Activated CD8-positive, alpha-beta memory T cell treated with anti-CD3 and anti-CD28 coated beads for 4 hours (primary cell): ENCODE measurements at places on chromosomes 4 and X.

- no peak for DNase-seq
Measured at GRCh38 chr4:118086344-118086743, 52.1 kb downstream of the NDST3 start.

DNA sequence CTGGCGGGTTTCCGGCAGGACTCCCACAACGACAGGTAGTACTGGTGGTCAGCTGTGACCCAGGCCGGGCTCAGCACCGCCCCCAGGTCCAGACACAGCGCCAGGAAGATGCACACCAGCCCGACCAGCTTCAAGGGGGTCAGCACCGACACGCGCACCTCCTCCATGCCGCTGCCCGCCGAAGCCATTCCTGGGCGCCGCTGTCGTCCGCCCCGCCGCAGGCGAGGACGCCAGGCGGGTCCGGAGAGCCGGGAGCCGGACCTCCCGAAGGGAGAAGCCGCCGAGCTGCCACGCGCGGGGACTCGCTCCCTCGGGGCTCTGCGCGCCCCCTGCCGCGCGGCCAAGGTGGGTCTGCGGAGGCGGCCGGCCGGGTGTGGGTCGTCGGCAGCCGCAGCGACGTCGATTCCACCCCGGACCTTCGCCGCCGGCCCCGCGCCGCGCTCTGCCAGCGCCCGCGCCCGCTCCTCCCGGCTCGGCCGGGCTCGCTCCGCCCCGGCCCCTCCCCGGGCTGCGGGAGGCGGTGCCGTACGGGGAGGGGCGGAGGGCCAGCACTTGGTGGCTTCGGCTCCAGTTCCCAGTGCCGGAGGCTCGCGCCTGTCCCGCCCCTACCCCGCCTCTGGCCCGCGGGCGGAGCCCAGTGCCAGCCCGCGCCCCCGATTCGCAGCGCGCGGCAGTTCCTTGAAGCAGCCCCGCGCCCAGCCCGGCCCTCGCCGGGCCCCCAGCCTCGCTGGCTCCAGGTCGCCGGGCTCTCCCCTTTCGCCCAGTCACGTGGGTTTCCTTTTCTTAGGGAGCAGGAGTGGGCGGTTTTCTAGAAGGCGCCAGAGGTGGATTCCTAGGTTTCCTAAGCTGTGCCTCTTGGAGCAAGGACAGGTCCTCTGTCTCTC, at the start of gene TMEM47:
Gene TMEM47, minus strand, starts transcription at position 444 of the 884 bp plus-strand sequence. Its CDS starts 256 bp downstream, at position 188.
- no peak for DNase-seq

DNA sequence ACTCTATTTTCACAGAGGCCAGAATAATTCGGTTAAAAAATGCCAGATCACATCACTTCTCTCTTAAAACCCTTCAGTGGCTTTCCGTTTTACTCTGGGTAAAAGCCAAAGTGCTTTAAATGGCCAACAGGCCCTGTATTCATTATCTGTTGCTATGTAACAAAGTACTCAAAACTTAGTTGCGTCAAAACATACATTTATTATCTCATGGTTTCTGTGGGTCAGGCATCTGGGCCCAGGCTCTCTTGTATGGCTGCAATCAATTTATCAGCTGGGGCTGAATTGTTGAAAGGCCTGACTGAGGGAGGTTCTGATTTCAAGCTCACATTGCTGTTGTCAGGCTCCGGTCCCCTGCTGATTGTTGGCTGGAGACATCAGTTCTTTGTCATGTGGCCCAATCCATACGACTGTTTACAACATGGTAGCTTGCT, 72.7 kb upstream of the H2AZ1 start:
- no peak for DNase-seq

DNA sequence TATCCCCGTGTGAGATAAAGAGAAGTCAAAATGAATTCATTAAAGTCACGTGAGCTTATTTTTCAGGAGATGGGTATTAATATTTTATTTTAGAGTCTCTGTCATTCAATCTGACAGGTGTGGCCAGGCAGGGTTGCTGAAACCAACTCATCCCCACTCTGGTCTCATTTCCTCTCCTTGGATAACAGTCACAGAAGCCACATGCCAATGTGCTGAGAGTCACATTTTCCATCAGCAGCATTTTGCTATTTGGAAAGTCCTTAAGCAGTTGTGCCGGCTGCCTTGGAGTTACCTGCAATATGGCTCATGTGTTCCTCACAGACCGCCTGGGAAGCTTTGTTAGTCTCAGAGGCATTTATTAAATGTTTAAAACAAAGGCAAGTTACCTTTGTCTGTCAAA, 302.3 kb downstream of the DCHS2 start:
- no peak for DNase-seq

- DNase-seq: no peak
Measured at GRCh38 chr4:169741569-169741968, 16.2 kb downstream of the HPF1 start.

GRCh38 chr4:184833046-184833838, 7.5 kb upstream of the ACSL1 start:
- no peak for DNase-seq

DNA sequence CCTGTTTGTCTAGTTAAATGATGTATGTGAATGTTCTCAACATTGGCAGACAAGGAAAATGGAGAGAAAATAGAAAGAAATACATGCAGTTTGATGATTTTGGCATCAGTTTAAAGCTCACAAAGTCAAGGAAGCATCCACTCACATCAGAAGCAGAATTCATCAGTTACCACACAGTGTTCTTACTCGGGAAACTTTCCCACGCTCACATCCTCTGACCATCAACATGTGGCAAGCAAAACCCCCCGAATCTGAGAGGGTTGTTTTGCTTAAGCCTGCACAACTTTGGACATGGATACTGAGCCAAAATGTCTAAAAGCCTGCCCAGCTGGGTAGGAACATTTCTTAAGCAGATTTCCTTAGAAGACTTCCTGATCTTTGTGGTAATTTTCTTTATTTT, 407.6 kb downstream of the ANKRD50 start:
- no peak for DNase-seq

DNA sequence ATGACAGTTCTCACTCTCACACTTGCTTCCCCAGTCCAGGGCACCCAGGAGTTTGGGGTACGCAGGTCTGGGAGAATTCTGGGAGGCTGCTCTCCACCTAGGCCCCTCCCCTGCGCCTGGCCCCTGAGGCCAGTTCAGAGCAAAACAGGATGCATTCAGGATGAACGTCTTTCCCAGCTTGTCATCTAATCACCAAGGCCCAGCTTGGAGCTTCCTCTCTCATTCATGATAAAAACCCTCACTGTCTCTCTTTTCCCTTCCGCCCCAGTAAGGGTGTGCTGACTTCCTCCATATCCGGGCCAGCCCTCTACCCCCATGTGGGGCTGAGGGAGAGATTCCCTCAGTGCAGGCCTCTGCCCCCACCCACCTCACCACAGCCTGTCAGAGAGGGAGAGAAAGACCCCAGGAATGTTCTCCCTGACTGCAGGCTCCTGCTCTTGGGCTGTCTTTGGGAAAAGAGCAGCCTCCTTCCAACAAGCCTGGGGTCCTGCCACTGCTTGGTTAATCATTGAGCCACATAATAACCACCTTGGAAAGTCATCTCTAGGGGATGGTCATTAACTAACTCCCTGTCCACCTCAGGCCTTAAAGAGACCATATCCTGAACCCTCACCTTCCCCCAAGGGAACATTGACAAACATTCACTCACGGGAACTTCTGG, 50.1 kb downstream of the STARD8 start:
- DNase-seq: no peak

DNA sequence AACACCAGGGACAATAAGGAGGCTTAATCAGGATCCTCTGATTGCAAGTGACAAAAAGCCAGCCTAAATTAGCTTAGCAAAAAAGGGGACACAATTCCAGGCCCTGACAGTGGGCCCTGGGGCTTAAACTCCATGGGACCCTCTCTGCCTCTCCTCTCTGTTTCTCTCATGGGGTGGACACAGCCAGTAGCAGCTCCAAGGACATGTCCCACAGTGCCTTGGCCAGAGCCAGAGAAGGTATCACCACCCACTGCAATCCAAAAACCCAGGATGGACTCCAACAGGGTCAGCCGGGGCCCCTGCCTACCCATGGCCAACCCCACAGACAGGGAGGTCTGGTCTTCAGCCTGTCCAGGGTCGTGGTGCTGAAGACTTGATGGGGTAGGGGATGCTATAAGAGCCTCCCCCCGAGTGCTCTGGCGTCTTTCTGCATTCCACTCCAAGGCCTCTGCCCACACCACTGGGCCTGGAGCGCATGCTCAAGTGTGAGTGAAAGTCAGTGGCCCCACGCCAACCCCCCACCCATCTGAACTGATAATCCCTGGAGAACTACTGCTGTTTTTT, 19.7 kb upstream of the PPP2R2C start:
- DNase-seq: no peak

DNA sequence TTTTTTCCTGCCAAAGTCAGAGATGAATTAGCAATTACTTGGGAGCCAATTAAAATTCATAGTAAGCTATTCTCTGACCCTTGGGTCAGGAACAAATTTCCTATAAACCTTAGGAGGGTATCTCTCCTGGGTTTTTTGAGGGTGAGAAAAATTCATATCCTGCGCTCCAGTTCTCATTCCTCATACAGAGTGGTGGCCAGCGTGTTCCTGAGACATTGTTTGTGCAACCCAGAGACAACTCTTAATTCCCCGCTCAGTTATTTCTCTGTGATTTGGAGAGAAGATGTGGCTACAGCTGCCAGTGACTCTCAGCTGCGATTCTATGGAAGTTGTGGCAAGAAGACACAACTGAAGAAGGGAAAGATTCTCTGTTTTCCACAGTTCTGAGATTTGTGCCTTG, 37.9 kb upstream of the CBR4 start:
- no peak for DNase-seq

DNA sequence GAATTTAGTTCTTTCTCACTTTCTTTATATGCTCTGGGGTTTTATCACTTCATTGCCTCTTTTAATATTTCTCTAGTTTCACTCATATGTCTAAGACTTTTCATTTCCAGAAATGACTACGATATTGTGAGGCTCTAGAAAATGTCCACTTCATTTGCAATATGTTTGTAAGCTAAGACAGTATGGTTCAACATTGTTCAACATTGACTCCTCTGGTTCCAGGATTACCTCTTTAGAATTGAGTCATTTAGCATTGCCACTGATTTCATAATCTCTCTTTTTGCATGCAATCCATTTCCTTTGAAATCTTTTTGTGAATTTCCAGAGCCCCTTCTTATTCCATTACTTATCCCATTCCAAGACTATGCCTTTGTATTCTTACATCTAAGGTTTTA, 32.3 kb downstream of the BBS12 start:
- DNase-seq: no peak

DNA sequence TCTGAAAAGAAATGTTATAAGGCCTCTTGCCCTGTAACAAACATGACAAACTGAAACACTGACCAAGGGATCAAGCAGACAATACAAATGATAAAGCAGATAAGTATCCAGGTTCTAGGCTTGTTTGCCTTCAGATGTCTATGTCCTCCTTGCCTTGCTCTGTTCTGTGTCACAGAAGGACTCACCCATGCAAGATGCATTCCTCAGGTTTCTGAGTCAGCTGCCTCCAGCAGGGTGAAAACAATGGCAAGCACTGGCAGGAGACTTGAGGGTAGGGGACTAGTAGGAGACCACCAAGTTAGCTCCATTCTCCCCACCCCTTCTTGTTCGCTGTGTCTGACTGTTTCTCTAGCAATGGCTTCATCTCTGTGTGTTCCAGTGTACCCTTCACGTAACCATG, 76.6 kb upstream of the CXXC4 start:
- DNase-seq: no peak
